ENCODE measurements at places on chromosomes 1 and 21.

DNA sequence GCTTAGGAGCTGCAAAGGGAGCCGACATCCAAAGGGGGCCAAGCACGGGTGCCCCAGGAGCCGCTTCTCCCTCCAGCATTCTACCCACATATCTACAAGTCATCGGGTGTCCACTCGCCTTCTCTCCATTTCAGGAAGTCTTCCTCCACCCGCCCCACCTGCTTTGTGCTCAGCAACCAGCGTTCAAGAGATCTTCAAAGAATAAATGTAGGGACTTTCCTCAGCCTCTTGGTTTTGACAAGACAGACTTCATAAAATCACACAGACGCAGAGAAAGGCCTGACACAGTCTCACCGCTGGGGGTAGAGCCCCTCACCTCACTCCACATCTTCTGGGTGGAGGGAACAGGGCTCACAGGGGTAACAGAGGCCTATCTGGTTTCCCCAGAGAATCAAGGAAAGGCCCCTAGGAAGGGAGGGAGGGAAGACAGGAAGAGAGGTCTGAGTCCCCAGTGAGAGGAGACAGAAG, 49.5 kb downstream of the SSBP3 start:
- DNase-seq, result peak; percentile 26

GRCh38 chr21:45150638-45151131, 76.3 kb downstream of the ADARB1 start:
- no peak for DNase-seq

- no peak for DNase-seq
These were observed 46.1 kb upstream of the SLC30A1 start for GRCh38 chr1:211625040-211625439.

GRCh38 chr1:89525169-89525855, 683 bp downstream of the LRRC8B start:
- DNase-seq, result peak; percentile 16

GRCh38 chr1:91007827-91008226, 14.0 kb downstream of the ZNF644 start:
- no peak for DNase-seq

- DNase-seq, result no peak
These were observed 21.2 kb upstream of the EPRS1 start for GRCh38 chr1:220067269-220068204.

- no peak for DNase-seq
These were observed 288.3 kb downstream of the TM2D1 start for GRCh38 chr1:61436491-61437120.

GRCh38 chr1:31183927-31184554, 55.6 kb downstream of the NKAIN1 start:
- DNase-seq, result no peak

DNA sequence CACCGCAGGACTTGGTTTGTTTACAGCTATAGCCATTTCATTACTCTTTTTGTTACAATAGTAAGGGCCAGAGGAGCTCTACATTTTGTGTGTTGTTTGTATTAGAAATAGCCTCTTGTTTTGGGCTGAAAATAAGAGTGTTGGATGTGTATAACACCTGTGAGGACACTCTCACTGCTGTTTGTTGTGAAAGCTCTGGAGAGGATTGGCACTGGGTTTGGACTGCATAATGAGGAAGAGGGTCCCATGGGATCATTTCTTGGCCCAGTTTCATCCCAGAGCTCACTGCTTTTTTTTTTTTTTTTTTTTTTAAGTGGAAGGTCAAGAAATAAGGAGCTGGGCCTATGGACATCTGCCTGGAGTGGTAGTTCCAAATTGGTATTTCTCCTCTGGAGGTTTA, 61.6 kb upstream of the KIAA0040 start:
- no peak for DNase-seq

DNA sequence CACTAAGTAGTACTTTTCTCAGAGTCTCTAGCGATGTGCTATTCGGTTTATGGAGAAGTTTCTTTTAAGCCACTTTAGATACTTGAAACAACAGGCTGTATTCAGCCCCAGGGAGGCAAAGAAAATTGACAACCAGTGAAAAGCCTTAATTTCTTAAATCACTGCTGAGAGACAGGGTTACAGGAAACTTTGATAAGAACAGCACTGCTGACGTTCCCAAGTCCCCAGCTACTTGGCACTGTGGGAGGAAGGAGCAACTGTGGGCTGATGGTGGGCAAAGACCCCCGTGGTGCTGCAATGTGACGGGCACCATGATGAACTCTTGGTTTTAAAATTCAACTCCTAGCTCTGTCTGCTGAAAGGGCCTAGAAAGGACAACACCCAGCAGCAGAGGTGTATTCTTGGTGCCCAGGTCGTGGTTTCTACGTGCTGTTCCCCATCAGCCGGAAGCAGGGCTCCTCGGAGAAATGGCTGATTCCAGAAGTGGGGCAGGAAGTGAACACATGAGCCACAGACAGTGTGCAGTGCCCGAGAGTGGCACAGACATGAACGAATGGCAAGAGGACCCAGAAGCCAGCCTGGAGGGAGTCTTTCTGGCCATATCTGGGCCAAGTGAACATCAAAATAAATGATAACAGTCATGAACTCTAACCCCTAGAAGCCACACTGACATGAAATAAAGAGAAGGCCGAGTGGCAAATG, 5.3 kb downstream of the PTTG1IP start:
- no peak for DNase-seq

DNA sequence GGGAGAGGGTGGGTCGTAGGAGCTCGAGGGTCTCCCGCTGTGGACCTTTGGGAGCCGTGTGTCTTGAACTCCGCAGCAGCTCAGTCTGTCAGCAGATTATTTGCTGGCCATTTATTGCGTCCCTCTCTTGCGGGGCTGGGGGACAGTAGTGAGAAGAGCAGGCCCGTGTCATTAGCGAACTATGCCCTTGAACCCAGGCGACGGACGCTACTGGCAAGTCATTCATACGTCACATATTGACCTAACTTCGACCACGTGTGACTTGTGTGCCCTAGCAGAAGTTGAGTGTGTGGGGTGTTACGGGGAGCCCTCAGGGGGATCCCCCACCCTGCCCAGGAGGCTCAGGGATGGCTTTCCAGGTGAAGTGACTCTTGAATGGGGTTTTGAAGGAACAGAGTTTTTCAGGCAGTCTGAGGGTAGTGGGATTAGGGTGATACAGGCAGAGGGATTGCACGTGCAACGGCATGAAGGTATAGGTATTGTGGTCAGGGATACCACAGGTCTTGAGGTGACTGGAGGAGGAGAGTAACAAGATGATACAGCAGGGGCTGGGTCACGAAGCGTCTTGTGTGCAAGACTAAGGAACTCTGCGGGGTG, 13.0 kb downstream of the RCC1 start:
- no peak for DNase-seq

- DNase-seq, result no peak
These were observed 10.9 kb upstream of the VAMP3 start for GRCh38 chr1:7760245-7760644.

DNA sequence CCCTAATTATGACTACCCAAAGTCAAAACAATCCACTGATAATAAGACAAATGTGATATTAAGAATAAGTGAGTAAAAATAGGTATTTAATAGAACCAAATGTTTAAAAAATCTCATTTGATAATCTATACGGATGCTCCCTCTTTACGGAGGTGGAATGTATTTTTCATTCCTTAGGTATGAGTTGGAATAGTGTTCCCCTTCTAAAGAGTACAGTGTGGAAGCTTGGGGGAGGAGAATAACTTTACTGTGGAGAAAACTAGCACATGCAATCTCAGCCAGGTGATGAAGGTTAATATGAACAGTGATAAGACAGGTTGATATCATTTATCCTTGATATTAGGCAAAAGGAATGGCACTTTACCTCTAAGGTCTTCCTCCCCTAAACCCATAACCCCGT, 74.6 kb downstream of the GPR88 start:
- no peak for DNase-seq

DNA sequence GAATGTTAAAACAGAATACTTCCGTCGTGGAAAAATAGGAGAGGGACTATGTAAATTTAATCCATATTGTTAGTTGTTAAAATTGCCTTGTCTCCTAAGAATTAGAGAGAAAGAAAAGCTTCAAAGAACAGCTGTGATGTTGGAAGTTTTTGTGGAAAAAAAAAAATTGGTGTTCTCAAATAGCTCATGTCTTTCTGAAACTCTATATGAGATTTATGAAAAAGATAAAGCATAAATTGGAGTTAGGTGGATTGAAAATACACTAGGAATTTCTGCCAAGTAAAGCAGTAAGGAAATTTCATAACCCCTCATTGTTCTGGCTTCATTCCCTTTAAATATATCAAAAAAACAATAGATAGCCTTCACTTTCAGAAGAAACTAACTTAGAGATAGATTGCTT, 274.0 kb upstream of the ADAMTS5 start:
- DNase-seq, result no peak

- DNase-seq, result no peak
These were observed 2.4 kb downstream of the C2CD4D start for GRCh38 chr1:151837197-151837596.

- peak; percentile 37 for DNase-seq
These were observed 51.7 kb downstream of the ITPKB start for GRCh38 chr1:226687426-226687825.

DNA sequence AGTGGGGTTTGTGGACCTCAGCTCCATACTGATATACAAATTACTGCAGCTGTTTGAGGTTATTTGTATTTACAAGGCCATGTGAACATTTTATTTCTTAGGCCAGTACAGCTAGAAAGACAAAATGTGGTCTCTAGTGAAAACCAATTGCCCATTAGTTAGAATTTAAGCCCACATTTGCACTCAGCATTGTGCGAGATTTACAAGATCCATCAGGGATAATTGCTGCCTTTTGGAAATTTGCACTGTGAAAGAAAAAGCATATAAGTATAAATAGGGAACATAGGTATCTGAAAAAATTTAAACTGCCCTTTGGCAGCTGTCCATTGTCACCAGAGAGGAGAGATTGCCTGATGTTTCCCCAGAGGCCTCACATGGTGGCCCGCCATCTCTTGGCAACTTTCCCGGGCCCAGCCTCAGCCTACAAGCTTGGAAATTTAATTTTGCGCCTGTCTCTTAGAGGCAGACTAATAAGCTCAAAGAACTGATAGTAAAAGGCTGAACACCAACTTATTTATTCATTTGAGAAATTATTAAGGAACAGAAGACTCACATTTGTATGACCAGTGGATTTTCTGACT, 120.7 kb downstream of the MAP3K21 start:
- DNase-seq, result no peak

- DNase-seq, result no peak
These were observed 30.8 kb upstream of the PLCH2 start for GRCh38 chr1:2445162-2445822.

- DNase-seq, result no peak
These were observed 294.4 kb downstream of the SDCCAG8 start for GRCh38 chr1:243550276-243550675.

GRCh38 chr1:12615865-12616708, 1.9 kb downstream of the DHRS3 start:
- DNase-seq, result no peak

GRCh38 chr1:185895208-185895900, 161.2 kb downstream of the HMCN1 start:
- DNase-seq, result no peak

GRCh38 chr1:164937291-164937690, 378.3 kb downstream of the PBX1 start:
- DNase-seq, result no peak

- DNase-seq, result no peak
These were observed 1234.6 kb upstream of the ADGRL2 start for GRCh38 chr1:80566123-80566522.

GRCh38 chr1:228081578-228082213, 812 bp upstream of the ARF1 start:
- no peak for DNase-seq

DNA sequence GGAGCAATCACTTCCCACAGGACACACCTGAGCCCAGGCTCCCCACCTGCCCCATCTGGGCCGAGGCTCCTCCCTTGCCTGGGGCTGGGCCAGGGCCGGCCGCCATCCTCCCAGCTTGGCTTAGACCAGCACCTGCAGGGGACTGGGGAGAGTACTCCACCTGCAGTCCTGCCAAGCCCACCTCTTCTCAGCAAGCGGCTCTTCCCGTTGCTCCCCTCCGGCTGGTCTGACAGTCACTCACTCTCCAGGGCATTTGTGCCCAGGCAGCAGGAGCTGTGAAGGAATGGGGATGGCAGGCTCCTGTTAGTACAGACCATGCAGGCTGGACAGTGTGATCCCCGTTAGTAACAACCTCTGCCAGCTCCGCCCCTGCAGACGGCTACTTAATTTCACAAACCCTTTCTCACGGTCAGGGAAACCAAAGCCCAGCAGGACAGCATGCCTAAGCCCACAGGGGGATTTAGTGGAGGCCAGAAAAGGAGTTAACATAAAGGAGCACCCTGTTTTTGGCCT, at the start of gene FYB2:
Gene FYB2 (minus strand): TSS at position 18 of the 513 bp plus-strand sequence. CDS start 114 bp downstream, outside the sequence.
- no peak for DNase-seq

GRCh38 chr21:41067709-41068108, 100.3 kb upstream of the BACE2 start:
- DNase-seq, result no peak

DNA sequence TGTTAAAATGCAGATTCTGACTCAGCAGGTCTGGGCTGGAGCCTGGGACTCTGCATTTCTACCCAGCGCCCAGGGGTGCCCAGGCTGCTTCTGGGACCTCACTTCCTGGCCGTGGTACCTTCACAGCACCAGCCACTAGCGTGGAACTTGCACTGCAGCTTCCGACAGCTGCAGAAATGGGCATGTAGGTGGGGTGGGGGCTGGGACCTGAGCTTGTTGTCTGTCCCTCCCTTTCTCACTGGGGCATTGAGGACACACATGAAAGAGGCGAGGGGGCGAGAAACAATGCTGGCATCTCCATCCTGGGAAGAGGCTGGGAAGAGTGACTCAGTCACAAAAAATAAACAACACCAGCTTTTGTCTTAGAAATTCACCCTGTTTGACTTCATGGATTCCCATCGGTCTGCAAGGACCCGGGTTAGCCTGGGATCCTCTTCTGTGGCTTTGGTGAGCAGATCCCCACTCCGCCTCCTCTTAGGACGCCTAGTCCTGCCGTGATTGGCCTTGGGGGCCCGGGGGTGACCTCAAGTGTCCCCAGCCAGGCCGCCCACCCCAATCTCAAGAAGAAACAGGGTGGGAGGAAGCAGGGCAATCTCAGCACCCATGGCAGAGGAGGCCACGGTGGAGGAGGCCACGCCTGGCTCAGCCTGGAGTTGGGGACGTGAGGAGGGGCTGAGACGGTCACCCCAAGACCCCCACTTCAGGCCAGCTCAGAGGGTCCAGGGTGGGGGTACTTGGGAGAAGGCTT, 29.9 kb upstream of the POFUT2 start:
- DNase-seq, result no peak

- DNase-seq, result no peak
These were observed 1.1 kb downstream of the DFFB start for GRCh38 chr1:3858231-3858981.

DNA sequence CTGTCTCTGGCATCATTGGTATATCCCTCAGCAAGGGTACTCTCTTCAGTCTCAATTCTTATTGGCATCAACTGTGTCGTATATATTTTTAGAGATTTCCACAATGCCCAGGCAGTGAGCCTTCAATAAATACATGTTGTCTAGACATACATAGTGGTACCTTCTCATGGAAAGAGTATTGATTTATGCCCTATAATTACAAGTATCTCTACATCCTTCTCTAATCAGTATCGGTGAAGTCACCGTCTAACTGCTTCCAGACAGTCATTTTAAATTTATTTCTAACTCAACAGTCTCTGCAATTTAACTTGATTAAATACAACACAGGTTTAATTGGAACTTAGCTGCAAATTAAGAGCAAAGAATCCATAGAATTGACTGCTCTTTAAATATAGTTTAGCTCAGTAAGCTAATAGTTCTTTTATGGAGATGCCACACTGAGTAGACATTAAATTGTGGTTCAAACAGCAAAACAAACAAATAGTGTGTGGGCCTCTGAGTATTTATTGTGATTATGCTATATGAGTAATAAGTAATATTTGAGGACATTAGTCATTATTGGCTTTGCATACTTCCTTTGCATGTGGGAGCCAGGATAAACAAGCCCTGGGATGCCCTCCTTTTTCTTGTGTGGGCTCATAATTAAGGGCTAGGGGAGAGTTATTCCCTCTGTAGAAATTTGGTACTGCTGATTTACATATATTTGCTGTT, 126.9 kb upstream of the DUSP10 start:
- DNase-seq, result no peak
